CD4-positive, alpha-beta T cell treated with Interleukin-6 at 100 ng/mL for 8 hours (primary cell): ENCODE measurements at places on chromosomes 11 and 22.

GRCh38 chr11:66847461-66848232 lies 4.4 kb downstream of the RCE1 start:
- no peak for DNase-seq

- DNase-seq: no peak
Observed at GRCh38 chr11:15988693-15989231, 367.6 kb downstream of the SOX6 start.

DNA sequence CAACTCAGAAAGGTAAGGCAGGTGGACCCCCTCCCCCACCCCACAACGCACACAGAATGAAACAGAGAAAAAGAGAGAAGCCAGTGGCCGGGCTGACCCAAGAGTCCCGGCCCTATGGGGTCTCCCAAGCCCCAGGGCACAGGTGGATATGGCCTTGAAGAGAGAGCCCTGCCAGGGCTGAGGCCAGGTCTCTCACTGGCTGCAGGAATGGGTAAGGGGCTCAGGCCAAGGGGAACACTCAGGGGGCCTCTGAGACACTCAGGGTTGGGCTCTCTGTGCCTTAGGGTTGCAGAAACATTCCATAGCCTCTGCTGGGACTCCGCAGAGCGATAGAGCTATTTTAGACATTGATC lies 98.0 kb downstream of the PDE2A start:
- DNase-seq: no peak

DNA sequence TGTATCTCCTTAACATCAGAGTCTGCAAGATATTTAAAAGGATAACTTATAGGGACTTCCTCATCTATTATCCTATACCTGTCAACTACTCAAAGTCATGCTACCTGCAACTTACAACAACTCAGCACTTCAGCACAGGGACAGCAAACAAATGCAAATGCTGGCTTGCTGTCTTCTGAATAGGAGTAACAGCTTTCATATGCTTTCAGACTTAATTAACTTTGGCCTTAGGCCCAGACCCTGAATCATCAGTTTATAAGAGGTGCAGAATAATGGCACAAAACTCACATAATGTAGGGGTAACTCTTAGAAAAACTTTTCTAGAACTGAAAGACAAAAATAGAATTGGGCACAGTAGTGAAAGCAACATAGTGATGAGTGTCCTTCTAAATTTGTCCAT lies 953.4 kb downstream of the DLG2 start:
- no peak for DNase-seq

DNA sequence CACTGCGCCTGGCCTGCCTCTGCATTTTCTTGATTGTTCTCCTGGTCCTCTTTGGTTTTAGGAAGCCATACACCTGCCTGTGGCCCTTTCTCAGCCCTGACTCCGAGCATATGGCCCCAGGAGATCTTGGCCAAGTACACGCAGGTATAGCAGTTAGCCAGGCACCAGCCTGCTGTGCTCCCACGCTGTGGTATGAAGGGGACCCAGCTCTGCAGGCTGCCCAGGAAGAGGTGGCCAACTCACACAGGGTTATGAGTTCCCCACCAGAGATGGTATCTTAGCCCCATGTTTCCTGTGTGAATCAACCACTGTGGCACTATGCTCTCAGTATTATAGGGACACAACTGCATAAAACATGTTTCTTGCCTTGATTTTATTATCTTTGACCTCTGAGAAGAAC lies 31.1 kb downstream of the SGSM3 start:
- peak; percentile 67 for DNase-seq

DNA sequence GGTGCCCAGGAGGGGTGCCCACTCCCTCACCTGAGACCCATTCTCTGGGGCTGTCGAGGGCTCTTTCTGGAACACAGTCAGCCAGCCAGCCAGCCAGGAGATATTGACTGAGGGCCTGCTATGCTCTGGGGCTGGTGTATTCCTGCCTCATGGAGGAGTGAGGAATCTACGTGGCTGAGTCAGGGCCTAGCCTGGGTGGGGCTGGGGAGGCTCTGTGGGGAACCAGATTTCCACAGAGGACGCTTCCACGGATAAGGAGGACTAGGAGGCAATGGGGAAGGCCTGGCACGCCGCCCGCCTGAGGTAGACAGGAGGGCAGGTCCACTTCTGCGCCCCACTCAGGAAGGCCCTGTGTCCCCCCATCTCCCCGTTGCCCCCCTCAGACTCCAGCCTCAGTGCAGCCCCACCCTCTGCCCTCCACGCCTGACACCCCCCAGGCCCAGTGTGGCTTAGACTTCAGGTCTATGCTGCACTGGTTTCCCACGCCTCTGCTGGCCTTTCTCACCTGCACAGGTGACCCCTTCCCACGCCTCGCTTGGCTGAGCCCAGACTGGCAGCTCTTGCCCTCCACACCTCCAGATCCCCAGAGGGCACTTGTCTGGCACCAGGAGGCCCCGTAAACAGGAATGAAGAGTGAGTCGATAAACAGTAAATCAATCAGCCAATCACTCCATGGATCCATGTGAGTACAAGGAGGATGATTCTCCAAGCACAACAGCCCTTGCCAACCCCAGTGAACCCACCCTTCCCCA lies 37.5 kb downstream of the MACROD1 start:
- DNase-seq: no peak

DNA sequence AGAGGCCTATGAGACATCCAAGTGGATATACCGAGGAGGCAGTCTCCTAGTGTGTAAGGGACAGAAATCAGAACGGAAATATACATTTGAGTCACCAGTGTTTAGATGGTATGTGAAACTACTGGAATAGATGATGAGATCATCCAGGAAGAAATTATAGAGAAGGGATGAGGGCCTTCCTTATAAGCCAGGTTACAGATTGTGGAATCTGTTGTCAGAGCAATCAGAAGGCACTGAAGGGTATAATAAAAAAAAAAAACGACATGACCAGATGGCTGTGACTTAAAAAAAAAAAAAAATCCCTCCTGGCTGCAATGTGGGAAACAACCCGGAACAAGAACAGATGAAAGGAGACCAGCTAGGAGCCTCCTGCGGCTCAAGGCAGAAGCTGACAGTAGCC lies 2.7 kb downstream of the MAJIN start:
- DNase-seq: no peak

GRCh38 chr11:113555071-113555619 lies 79.9 kb upstream of the DRD2 start:
- DNase-seq: no peak

DNA sequence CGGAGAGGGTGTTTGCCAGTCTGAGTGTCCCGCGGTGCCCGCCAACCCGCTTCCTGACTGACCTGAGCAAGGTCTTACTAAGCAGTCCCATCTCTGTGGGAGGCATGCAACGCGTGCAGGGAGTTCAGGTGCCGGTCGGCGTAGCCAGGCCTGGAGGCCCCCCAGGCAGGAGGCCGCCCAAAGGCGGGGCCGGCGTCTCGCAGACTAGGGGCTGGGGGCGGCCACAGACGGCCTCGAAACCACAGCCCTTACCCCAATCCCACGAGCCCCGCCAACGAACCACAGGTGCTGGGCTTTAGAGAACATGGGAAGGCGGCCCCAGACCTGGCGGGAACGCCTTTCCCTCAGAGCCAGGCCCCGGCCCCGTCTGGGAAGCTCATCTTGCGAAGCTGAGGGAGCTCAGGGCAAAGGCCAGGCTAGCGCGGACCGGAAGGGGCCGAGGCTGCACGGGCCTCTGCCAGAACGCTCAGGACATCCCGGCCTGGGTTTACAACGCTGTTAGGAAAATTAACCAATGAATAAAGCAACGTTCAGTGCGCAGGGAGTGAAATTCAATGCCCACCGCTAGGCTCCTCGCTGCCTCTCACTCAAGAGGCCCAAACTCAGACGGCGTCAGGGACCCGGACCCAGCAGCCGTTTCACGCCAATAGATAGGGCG lies 2.1 kb upstream of the MTFP1 start:
- no peak for DNase-seq

- no peak for DNase-seq
Observed at GRCh38 chr11:134069426-134070341, 812 bp downstream of the JAM3 start.

DNA sequence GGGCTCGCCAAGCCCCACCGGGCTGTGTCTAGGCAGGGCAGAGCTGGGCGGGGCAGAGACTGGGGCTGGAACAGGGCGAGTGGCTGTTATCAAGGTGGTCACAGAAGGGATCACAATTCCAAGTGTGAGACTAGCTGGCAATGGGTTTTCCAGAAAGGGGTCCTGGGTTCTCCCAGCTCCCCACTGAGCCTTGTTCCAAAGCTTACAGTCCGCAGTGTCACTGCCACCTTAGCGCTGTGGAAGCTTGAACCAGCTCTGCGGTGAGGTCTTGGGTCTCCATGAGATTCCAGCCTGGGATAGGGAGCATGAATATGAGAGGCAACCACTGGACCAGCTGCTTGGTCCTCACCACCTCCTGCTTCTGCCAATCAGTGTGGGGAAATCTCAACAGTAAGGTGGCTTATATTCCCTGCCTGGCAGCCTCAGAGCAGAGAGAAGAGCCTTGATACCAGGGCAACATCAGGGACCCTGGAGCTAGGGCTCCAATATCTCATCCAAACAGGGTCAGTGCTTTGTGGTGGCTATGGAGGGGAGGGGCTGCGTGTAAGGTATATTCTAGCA lies 831 bp downstream of the CD44 start:
- no peak for DNase-seq

- DNase-seq: no peak
Observed at GRCh38 chr22:49765091-49765771, 62.4 kb downstream of the BRD1 start.

DNA sequence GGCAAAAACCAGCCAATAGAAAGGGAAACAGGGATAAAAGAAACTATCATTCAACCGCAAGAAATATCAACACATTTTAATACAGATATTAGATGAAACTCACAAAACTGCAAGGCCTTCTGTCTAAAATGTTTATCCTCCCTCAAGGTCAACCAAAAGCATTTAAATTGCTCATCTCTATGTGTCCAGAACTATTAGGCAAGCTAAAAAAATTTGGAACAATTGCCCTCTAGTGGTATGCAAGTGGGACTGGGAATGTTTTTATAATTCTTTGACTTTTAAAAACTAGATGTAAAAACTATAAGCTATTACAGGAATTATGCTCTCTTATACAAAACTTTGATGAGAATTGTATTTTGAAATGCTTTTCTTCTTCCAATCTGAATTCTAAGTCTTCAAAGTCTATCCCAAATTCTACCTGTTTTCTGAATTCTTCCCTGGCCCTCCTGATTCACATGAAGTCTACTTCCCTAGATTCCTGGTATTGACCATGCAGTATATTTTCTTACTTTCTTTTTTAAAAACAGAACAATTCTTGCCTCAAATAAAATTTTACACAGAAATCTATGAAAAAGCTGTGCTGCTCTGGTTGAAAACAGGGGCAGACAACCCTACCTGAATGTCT lies 4.9 kb downstream of the CWC15 start:
- no peak for DNase-seq

GRCh38 chr11:122775675-122776271 lies 62.5 kb upstream of the CRTAM start:
- no peak for DNase-seq

DNA sequence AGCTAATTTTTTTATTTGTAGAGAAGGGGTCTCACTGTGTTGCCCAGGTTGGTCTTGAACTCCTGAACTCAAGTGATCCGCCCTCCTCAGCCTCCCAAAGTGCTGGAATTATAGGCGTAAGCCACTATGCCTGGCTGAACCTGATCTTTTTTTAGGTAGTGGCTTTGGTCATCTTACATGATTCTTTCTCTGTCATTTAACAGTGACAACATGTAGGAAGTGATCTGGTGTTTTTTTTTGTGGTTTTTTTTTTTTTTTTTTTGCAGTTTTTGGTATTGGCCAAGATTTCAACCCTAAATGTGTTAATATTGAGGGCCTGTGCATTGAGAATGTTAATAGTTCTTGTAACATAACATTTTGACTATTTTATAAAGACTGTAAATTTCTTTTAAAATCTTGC lies 8.0 kb upstream of the FERMT3 start:
- DNase-seq: no peak

GRCh38 chr11:9385327-9385899 lies 961 bp downstream of the IPO7 start:
- no peak for DNase-seq

- no peak for DNase-seq
Observed at GRCh38 chr22:20442485-20443284, 5.1 kb upstream of the SCARF2 start.

DNA sequence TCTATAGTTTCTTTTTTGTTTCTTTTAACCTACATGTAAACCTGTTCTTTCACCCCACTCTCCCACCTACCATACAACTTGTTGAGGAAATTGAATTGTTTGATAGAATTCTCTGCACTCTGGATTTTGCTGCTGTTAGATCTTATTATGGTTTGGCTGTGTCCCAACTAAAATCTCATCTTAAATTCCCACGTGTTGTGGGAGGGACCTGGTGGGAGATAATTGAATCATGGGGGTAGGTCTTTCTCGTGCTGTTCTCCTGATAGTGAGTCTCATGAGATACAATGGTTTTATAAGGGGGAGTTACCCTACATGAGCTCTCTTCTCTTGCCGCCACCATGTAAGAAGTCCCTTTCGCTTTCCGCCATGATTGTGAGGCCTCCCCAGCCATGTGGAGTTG lies 15.0 kb upstream of the PITPNB start:
- no peak for DNase-seq

GRCh38 chr11:78179459-78180071 lies 8.9 kb downstream of the KCTD21 start:
- DNase-seq: no peak

- no peak for DNase-seq
Observed at GRCh38 chr22:31029276-31029675, 51.8 kb upstream of the SMTN start.

DNA sequence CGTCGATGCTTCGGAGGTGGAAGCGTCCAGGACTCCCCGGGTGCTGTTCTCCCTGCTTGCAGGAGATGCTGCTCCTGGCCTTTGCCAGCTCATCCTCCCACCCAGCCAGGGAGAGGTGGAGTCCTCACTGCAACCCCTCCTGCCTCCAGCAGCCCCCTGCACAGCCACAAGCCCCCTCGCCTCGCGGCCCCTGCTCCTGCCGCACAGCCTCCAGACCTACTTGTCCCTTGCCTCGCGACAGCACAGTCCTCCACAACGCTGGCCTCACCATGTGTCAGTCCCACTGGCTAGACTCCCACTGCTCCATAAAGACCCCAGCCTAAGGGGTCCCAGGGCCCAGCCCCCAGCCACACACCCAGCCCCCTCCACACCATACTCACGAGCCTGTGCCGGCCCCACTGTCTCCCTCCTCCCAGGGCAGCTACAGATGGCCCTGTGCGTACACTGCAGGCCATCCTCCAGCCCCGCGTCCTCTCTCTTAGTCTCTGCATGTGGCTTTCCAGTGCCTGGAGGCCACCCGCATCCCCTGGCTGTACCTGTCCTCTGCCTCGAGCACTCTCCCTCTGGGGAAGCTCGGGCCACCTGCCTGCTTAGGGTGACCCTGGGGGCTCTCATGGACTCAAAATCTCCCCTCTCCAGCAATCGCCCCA lies 91.5 kb downstream of the CELSR1 start:
- no peak for DNase-seq

- no peak for DNase-seq
Observed at GRCh38 chr11:102767800-102768199, 12.6 kb downstream of the MMP10 start.

GRCh38 chr22:38419121-38419857 lies 35.7 kb downstream of the KCNJ4 start:
- DNase-seq: no peak
